ENCODE measurements at places on chromosomes 13 and 19.

DNA sequence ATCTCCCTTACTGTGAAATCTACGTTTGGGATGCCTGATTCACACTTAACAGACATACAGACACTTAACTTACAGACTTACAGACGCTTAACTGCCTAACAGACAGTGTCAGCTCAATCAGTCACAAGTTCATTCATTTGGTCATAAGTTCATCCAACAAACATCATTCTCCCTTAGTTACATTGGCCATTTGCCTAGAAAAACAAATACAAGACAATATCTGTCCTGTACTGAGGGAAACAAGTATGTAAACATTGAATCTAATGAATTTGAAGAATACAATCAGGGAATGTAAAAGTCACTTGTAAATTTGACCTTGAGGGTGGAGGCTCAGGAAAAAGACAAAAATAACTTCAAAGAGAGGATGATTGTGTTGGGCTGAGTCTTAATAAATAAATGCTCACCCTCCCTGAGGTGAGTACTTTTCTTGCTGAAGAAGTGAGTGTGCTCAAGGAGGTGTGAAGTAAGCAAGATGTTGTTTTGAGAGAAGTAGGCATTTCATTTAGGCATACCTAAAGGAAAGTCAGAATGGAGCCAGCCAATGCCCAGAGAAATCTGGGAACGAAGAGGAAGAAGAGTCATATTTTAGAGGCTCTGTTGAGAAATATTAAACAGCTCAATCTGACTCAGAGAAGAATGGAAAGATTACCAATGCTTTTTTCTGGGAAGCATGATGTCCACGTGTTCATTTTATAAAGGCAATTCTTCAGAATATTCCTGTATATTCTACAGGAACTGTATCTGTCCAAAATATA, 958.4 kb upstream of the SLC10A2 start:
- H3K36me3 ChIP-seq = no peaks in the 10 kb centered on the region
- H3K4me3 ChIP-seq = no peak overlapping the region
- H3K4me1 ChIP-seq = peaks cover 20% of the 10 kb centered on the region
- DNase-seq = peak; percentile 97

- H3K27ac ChIP-seq = peak overlapping the region; percentile 100
- no peaks in the 10 kb centered on the region for H3K27me3 ChIP-seq
- peaks cover 15% of the 10 kb centered on the region for H3K4me1 ChIP-seq
Observed at GRCh38 chr13:52651897-52652195, 790 bp upstream of the SUGT1 start.

DNA sequence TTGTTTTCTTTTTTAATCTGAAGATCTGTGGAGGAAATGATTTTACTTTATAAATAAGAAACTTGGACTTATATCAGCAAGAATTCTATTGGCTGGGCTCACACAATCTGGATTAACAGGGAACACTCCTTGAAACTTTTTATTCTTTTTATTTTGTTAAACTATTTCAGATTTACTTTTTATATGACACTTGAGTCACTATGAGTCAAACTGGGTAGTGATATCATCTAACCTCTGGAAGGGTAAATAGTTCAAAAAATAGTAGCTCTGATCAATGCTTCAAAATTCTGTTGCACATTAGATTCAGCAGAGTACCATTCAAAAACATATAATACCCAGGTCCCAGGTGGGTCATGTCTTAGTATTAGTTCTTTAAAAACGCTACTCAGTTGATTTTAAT, 55.1 kb upstream of the NBEA start:
- H3K4me3 ChIP-seq = no peak overlapping the region
- H3K27ac ChIP-seq = no peak overlapping the region
- no peak for DNase-seq
- H3K36me3 ChIP-seq = no peaks in the 10 kb centered on the region

GRCh38 chr13:30196025-30196424, 111.3 kb downstream of the KATNAL1 start:
- no peak overlapping the region for H3K27ac ChIP-seq
- no peaks in the 10 kb centered on the region for H3K27me3 ChIP-seq
- H3K36me3 ChIP-seq = no peaks in the 10 kb centered on the region

DNA sequence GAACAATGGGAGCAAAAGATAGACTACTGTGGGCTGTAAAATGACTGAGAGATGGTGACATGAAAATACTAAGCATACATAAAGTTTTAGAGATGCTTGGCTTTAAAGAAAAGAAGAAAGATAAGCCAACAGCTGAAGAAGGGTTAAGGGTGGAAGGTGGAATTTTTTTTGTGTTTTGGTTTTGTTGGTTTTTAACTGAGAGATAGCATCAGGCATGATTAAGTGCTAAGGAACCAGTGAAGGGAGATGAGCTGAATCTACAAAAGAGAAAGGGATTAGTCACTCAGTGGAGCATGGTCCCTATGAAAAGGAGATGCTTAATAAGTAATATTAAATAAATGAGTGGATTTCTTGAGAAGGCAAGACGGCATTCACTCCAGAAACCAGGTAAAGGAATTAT, 12.5 kb upstream of the TBC1D4 start:
- H3K27me3 ChIP-seq = peaks cover 27% of the 10 kb centered on the region
- no peak for DNase-seq
- no peak overlapping the region for H3K27ac ChIP-seq

GRCh38 chr19:35125749-35126623, 8.9 kb downstream of the LGI4 start:
- H3K36me3 ChIP-seq = no peaks in the 10 kb centered on the region
- no peak overlapping the region for H3K4me3 ChIP-seq
- no peak overlapping the region for H3K27ac ChIP-seq
- H3K27me3 ChIP-seq = no peaks in the 10 kb centered on the region
